Suppressor macrophage treated with lipopolysaccharide for 1 hour (primary cell): ENCODE measurements at places on chromosomes 5 and 9.

DNA sequence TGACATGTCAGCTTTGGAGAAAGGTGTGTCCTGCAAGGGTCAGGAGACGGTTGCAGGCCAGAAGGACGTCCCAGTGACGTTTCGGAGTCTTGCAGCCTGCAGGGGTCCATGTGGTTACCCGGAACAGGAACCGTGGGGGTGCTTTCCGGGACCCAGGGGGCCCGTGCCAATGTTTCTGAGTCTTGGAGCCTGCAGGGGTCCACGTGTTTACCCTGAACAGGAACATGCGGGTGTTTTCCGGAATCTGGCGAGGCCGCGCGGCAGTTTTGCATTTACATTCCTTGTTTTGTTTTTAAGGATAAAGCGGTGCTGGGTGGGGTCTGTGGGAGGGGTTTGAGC, 30.6 kb downstream of the NKD2 start:
- no peak for DNase-seq

GRCh38 chr9:137333016-137333671, 31.1 kb upstream of the NRARP start:
- no peak for DNase-seq

- no peak for DNase-seq
These were observed 3.5 kb downstream of the CCDC192 start for GRCh38 chr5:127706691-127707090.

DNA sequence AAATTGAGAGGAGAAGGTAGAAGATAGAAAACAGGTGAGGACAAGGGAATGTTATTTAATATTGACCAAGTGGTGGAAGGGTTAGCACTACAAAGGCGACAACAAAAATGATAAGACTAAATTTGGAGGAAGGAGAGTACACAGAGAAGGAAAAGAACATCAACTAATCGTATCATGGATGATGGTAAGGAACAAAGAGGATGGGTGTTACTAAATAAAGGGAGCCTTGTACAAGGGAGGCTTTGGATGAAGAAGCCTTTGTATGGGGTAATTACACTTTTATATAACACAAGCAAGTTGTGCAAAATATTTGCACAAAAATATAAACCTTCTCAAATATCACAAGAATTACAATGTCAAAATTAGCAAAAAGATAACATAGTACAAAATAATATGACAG, 125.7 kb downstream of the ZNF608 start:
- no peak for DNase-seq

GRCh38 chr5:41346609-41347008, 133.3 kb upstream of the C6 start:
- DNase-seq: no peak

DNA sequence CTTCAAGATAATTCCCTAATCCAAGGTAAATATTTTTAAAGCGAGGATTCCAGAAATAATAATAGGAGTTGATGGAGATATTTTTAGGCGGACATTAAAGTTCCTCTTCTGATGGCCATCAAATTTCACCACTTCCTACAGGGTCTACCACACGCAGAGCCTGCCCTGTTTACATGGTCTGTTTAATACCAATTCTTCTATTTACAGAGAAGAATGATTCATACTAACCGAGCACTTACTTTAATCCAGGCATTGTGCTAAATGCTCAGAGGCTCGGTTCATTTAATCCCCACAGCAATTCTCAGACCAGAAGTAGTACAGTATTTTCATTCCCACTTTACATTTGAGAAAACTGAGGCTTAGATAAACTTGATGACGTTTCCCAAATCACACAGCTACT, 3.0 kb upstream of the ITGA1 start:
- no peak for DNase-seq

GRCh38 chr9:116937361-116937760, 250.3 kb downstream of the TRIM32 start:
- DNase-seq: no peak

GRCh38 chr5:88925692-88926490, 42.9 kb upstream of the MEF2C start:
- DNase-seq: no peak

GRCh38 chr9:105447814-105448812, at the start of gene FSD1L:
TSS of gene FSD1L (plus strand) at chr9:105448034. CDS start at chr9:105448221, 187 bp downstream.
- DNase-seq: peak; percentile 98

DNA sequence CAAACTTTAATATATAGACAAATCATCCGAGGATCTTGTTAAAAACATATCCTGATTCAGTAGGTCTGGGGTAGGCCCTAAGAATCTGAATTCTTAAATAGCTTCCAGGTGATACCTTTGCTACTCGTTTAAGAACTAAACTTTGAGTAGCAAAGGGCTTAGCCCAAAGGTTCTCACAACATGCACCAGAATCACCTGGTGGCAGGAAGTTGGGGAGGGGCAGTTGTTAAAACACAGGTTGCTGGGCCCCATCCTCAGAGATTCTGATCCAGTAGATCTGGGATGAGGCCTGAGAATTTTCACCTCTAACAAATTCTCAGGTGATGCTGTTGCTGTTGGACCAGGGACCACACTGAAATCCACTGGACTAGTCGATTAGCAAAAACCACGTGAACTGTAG, 20.0 kb upstream of the RGMB start:
- DNase-seq: no peak

GRCh38 chr9:15433191-15433590, 10.5 kb downstream of the SNAPC3 start:
- DNase-seq: peak; percentile 33

GRCh38 chr5:163916376-163916775, 411.0 kb downstream of the MAT2B start:
- DNase-seq: peak; percentile 42
